ENCODE measurements at places on chromosomes 3 and 15.

- DNase-seq, result no peak
Measured at GRCh38 chr3:126622694-126623093, 32.2 kb downstream of the TXNRD3 start.

GRCh38 chr15:31162721-31163510, 61.4 kb upstream of the TRPM1 start:
- DNase-seq, result no peak

DNA sequence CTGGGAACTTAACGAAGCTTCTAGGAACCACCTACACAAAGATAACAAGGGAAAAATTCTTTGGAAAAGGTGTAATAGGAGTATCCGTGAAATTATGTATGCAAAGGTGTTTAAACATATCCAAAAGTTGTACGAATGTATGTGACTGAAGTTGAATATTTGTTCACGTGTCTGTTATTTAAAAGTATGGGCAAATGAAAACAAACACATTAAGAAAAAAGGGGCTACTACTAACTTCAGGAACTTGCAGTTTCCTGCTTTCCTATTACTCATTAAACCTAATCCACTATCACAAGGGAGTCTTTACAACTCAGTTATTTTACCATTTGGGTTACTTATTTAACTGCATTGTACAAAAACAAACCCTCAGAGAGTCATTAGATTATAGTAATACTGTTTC, 33.9 kb upstream of the GRAMD1C start:
- no peak for DNase-seq

DNA sequence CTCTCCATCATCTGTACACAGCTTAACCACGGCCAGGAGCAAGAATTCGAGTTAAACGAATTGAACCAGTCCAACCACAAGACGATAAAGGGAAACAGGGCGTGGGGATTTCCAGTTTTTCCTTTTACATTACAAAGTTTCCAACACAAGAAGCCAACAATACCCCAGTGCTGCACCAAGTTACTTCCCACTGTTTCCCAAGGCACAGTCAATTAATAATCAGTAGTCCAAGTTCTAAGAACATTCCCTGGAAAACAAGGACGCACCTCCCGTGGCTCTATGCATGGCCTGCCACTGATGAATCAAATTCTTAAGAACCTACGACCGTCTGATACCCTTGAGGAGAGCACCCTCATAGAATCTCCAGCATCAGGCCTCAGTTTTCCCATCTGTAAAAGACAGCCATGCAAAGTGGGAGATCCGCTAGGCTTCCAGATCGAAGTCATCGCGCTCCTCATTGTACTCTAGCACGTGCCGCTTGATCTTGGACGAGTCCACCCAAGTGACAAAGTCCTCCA, 774 bp downstream of the IMP3 start:
- peak; percentile 24 for DNase-seq

GRCh38 chr15:78993931-78994530, 49.2 kb upstream of the CTSH start:
- DNase-seq, result no peak

DNA sequence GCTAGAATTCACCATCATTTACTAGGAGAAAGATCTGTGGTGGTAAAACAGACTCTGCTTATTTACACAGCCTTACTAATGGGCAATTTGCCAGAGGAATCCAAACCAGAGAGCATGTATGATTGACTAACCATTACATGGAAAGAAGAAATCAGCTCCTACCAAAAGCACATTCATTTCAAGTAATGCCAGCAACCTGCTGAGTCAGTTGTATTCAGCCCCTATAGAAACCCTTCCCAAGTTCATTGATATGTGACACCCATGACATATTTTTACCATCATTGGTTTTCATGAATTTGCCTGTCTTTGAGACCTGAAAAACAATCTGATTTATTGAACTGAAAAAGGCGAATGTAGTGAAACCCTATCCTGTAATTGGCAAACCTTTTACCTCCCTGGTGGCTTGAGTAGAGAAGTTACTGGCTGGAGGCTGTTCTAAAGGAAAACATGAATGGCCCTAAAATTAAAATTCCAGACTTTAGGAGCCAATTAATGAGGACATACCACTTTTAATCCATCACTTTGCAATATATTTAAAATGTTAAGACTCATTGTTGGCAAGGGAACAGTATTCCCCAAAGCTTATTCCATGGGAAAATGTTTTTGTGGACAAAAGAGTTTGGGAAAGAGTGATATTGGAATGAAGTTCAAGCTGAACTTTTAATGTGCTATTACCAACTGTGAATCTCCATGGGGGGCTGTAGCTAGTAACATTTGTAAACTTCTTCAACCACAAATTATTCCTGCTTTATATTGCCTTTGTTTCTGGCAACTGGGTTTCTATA, 542.9 kb downstream of the FHIT start:
- no peak for DNase-seq

- DNase-seq, result no peak
Measured at GRCh38 chr15:67127331-67127664, 61.9 kb downstream of the SMAD3 start.

GRCh38 chr15:84840741-84841429, 23.7 kb downstream of the ALPK3 start:
- no peak for DNase-seq

DNA sequence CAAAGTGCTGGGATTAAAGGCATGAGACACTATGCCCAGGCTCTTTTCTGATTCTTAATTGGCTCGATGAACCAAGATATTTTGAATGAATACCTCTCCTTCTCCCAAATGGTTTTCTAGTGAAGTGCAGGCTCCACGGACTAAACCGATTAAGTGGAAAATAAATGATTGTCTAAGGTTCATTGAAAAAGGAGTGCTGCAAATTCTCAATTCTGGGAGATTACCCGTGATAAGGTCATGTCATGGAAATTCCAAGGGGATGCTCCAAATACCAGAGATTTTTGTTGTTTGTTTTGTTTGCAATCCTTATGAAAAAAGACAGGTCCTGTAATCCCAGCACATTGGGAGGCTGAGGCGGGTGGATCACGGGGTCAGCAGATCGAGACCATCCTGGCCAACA, 406.9 kb upstream of the TBL1XR1 start:
- no peak for DNase-seq

DNA sequence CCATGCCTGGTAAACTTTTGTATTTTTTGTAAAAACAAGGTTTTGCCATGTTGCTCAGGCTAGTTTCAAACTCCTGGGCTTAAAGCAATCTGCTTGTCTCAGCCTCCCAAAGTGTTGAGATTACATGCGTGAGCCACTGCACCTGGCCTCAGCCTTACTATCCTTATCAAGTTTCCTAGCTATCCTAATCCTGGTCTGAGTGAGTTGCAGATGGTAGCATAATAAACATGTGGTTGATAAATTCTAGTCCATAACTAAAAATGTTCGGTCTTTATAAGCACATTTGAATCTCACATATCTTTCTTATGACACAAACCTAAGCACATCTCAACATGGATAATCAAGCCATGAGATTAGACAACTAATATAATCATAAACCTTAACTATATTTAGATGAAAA, 18.5 kb downstream of the NPHP3 start:
- no peak for DNase-seq

DNA sequence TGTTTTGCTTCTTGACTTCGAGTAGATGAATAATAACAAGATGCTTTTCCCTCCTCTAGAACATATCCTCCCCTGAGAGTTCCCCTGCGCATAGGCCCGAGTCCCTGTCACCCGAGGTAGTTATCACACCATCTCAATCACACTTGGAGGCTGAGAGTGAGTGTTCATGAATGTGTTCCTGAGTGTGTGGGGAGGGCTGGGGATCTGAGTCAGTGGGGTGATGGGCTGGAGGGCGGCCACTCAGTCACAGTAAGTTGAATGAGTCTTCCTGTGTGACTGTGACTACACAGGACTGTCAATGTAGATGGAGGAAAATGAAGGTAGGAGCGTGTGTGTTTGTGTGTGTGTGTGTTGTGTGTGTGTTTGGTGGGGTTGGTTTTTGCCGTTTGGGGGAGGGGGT, 71.0 kb downstream of the SETD5 start:
- no peak for DNase-seq

- DNase-seq, result no peak
Measured at GRCh38 chr15:68318008-68318835, 40.7 kb downstream of the FEM1B start.

DNA sequence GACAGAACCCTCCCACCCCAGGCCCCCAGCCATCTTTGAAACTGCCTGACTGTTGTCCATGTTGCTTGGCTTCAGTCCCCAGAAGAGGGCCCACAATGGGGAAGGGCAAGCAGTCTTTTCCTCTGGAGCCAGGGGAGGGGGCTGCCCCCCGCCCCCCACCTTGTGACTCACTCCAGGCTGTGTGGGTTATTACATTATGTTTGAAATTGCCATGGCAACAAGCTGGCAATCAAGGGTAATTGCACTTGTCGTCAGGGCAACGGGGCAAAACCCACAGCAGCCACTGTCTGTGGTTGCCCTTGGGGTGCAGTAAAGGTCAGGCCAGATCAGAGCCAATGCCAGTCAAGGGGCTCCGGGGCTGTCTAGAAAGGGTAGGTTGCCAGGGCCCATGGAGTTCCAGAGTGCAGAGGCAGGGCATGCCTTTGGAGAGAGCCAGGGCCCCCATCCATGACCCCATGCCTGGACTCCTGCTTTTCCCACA, 3.1 kb upstream of the CAMKV start:
- peak; percentile 33 for DNase-seq

DNA sequence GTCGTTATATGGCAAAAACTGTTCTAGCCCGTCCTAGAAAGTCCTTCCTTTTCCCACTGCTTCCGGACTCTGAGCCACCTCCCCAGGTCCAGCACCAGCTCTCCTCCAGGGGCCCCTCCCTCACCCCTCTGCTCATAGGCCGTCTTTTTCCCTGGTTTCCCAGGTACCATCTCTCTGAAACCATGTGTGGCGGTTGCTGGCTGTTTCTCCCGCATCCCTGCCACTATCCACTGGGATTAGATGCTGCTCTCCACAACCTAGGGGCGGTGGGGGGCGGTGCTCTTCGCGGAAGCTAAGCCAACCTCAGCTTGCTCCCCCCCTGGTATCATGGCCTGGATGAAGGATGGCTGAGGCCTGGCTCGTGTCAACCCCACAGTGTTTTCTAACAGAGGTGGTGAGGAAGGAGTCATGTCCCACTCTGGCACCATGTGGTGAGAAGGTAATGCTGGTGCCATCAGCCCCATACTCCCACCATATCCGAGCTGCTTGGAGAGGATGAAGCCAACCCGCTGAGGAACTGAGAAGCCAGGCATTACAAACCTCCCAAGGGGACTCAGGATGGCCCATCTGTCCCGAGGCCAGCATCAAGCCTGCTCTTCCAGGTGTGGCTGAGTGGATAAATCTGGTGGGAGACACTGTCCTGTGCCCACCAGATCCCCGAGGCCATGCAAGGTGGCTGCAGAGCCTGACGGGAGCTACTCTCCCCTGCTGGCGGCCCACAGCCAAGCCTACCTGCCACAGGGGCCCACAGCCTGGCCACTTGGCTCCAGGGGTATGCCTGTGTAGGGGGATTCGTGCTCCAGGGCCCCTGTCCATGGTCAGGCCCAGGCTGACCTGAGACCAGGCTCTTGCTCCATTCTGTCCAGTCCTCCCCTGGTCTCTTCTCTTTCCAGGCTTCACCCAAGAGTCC, 27.9 kb upstream of the SLC41A3 start:
- no peak for DNase-seq

GRCh38 chr3:152818027-152818426, 16.9 kb upstream of the P2RY1 start:
- DNase-seq, result no peak

DNA sequence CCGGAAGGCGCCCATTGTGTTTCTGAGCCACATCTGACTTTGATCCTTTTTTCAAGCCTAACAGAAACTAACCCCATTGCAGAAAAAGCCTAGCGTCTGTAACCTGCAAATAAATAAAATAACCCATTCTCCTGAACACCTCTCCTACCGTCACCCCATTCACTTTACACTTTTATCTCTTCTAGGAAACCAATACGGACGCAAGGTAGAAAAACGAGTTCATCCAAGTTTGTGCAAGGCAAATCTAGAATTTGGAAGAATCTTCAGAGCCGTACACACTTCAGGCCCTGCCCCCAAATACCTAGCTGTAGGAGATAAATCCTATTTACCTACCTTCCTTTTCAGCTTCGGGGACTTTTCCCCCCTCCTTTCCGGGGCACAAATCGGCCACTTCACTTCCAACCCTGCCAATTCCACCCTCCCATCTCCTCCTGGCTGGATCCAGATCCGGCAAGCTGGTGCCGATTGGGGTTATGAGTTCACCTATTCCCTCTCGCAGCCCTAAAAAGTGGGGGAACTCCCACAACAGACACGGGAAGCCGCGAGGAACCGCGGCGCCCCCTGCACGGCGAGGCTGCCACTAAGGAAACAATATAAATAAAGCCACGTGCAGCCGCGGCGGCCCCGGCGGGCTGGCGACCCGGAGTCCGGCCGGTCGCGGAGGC, 987 bp downstream of the PRTG start:
- DNase-seq, result no peak

DNA sequence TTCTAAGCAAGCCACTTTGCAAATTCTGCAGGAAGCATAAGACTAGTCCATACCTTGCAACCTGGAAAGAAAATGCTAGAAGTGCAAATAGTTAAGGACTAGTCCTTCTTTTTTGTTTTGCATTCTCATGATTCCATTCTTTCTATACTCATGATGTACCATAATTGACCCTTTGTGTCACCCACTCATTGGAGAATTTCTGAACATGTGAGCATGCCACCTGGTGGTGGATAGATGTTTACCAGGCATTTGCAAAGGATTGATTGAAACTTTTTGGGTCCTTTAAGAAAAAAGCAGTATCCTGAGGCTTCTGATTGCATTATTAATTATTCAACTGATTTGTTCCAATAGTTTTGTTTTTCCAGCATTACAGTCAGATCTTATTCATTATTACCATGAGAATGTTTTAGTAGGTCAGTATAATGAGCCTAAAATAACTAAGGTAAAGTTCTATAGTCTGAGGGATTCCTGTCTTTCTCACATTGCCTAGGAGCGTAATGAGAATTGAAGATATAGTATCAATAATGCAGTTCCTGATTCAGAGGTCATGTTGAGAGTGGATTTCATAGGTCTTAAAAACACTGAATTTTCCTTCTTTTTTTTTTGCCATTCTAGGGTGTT, 20.2 kb upstream of the DIPK2A start:
- peak; percentile 50 for DNase-seq

GRCh38 chr3:28777806-28778475, 429.3 kb upstream of the AZI2 start:
- no peak for DNase-seq

DNA sequence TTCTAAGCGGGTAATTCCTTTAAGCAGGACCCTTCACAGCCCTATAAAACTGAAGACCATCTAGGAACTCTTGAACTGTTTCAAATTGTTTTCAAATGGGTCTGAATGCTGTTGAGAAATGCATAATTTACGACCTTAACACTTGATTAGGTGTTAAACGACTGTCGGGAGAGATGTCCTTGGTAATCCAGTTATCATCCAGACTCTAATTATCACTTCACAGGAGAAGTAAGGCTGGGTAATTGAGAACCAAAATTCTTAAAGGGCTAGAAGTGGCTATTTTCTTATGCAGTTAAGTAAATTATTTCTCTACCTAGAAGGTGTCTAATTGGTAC, 276.7 kb upstream of the TBC1D5 start:
- no peak for DNase-seq

DNA sequence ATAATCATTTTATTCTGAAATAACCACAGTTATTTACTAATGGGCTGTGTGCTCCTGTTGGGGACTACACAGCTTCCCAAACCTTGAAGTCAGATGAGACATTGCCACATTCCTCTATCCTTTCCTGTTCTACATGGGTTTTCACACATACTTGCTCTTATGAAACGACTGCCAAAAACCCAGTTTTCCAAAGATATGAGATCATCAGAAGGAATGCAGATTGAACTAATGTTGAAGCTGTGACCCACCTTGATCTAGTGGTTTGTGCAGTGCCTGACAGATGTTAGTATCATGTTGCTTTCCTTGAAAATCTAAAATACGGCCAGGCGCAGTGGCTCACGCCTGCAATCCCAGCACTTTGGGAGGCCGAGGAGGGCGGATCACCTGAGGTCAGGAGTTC, 144.6 kb downstream of the VGLL4 start:
- DNase-seq, result no peak

Data from CD4-positive, alpha-beta T cell treated with Interleukin-21 for 1 hour (primary cell).